ENCODE measurements at places on chromosomes 6 and 20. TPM values are rescaled to one million over a fixed set of nuclear protein-coding genes. Genes with fewer than 3 reads are reported as not detected.

- no peak for DNase-seq
Measured at GRCh38 chr6:134870677-134871498, 79.0 kb downstream of the ALDH8A1 start.

DNA sequence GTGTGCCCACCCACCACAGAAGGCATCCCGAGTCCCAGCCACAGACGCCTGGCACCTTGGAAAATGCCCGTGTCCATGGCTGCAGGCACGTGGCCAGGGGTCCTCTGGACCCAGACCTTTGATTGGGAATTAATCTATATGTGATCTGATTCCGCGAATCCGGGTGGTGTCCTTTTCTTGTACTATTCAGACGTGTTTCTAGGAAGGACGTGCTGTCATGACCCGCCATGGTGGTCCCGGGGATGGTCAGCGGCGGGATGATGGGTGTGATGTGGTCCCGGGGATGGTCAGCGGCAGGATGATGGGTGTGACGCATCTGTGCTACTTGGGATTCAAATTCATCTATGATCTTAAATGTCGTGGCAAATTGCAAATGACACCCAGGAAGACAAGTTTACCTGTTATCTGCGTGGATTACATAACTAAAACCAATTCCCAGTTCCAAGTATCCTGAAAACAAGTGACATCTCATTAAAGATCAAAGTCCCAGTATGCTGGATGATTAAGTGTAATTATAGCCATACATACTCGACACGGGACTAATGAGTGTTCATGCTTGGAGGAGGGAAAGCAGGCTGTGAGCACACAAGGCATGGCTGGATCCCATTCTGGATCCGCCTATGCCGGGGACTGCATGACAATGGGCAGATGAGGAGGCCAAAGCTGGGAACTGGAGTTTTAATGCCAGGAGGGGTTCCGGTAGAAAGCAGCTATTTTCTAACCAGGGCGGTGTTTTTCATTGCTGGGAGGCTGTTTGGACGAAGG lies 256.5 kb downstream of the TAF4 start:
- no peak for DNase-seq

DNA sequence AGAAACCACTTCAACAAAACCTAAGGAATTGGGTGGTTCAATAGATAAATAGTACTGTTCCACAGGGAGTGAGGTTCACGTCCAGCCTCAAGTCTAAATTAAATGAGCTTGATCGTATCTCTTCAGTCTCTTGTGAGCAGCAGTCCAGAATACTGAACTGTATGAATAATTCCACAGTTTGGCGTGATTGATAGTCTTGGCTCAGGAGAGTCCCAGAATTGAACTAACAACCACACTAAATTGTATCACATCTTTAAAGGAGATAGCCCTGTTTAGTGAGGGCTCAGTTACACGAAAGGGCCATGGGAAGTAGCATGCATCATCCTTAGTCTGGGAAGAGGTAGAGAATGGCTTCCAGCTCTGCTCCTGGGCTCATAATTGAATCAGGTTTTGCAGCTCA lies 224.6 kb downstream of the PACRG start:
- no peak for DNase-seq

DNA sequence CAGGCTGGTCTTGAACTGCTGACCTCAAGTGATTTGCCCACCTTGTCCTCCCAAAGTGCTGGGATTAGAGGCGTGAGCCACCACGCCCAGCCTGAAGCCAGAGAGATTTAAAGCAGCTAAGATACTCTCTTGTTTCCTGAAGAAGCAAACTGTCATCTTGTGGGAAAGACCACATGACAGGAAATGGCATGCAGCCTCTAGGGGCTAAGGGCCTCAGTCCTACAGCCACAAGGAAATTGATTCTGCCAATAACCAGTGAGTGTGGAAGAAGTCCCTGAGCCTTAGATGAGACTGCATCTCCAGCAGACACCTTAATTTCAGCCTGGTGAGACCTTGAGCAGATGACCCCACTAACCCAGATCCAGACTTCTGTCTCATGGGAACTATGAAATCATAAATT lies 40.9 kb downstream of the KIZ start:
- DNase-seq, result no peak

DNA sequence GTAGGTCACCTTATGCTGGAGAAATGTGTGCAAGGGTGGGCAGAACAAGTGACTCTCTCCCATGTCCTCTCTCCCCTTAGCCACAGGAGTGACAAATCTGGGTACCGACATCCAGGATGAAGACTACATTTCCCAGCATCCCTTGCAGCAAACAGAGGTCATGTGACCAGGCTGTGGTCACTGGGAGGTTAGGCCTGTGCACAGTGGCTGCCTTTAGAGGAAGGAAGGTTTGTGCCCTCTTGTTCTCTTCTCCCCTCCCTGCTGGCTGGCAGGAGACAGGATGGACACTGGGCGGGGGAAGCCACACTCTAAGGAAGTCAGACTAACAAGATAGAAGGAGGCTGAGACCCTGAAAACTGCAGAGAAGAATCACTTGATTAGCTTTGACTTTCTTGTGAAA lies 360.2 kb downstream of the PREX1 start:
- no peak for DNase-seq

DNA sequence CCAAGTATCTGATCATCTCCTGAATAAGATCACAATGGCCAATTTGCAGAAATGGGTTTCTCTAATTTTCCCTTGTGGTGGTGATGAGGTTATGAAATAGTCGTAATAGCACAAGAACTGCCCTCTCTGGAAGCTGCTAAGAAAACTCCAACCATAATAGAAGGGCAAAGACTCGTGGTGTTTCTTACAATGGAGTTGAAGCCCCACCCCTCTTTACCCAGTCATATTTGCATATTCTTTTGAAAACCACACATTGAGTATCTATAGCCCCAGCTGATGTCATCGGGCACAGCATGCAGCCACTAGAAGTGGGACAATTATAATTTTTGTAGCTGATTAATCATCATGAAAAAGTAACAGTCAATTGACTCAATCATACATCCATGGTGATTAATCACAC lies 452.1 kb upstream of the POU3F2 start:
- no peak for DNase-seq

DNA sequence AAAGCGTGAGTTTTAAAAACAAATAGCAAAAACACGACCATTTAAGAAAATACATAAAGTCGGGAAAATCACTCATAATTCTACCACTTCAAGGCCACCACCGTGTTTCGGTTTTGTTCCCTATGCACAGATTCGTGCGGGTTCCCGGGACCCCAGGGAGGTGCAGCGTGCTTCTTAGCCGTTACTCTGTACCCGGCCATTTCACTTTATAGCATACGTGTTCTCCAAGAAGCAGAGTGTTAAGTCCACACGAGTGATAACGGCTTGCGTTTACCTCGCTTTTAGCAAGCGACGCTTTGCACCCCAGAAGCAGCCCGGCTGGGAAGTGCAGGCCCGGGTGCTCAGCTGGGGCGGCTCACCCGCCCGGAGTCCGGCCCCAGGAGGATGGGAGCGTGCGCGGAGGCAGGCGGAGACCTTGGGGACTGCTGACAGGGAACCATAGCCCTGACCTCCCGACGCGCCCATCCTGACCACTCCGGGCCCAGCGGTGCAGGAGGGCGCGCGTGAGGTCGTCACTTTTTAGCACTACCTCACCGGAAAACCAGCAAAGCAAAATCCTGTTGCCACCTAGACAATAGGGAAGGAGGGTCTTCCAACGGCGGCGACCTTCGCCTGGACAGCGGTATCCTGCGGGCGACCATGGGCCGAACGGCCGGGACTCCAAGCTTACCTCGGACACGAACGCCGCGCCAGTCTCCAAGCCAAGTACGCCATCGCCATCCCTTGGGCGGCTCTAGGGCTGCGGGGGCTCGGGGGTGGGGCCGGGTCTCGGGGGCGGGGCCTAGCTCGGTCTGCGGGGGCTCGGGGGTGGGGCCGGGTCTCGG lies at the start of gene ECI2:
Gene ECI2 (minus strand): TSS at position 735 of the 824 bp plus-strand sequence. CDS start 15 bp downstream, at position 720.
- DNase-seq, result peak; percentile 49

SAMD5 gene
- polyA plus RNA-seq, result 16.2 TPM

DNA sequence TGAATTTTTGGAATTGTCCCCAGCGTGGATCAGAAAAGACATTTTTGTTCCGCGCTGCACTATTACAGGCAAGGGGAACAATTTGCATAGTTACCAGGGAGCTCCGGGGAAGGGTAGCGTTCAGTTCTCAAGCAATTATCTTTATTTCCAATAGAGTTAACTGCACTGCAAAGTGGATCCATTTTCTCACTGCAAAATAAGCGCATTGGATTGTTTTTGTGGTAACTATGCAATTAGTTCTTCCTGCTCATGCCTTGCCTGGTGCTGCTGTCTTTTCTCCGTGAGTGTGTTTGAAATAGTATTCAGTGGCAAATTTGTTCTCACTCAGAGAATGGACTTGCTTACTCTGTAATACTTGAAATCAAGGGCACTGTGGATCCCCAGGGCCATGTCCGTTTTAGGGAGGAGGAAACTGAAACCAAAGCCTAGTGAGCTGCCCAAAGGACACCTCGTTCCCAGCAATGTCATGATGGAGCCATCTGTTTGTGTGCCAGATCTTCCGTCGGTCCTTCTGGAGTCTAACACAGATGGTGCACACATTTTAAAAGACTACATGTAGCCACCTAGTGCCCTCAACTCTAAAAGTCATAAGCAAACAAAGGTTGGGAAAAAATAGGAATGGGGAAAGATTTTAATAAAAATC lies 7.4 kb upstream of the PCK1 start:
- DNase-seq, result no peak

TRIM40 gene
- polyA plus RNA-seq, result not detected

DNA sequence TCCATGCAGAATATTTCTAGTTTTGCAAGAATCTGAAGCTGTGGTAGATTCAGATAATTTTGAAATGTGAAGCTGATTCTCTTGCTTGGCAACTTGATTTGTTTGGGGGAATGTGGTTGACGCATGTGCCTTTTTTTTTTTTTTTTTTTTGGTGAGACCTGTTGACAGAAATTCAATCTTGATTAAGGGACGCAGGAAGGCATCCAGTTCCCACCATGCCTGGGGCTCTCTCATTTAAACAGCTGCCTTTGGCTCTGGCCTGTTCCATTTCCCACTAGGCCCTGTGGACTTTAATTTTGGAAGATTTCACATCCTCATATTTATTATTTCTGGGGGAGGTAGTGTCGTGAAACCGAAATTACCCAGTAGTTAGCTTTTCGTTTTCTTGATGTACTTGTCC lies 8.6 kb downstream of the TPX2 start:
- DNase-seq, result no peak

IRF4 gene
- 0.18 TPM for polyA plus RNA-seq

GRCh38 chr6:41073203-41073967 lies 611 bp downstream of the NFYA start:
- peak; percentile 78 for DNase-seq

- DNase-seq, result no peak
Measured at GRCh38 chr6:95408111-95408510, 169.2 kb upstream of the MANEA start.

- no peak for DNase-seq
Measured at GRCh38 chr20:32763202-32764004, 1.2 kb downstream of the DNMT3B start.

MUC21 gene
- polyA plus RNA-seq, result not detected

GDAP1L1 gene
- 0.27 TPM for polyA plus RNA-seq

TINAG gene
- 22.1 TPM for polyA plus RNA-seq

GRCh38 chr6:125791151-125791819 lies 525 bp downstream of the NCOA7 start:
- DNase-seq, result no peak

DNA sequence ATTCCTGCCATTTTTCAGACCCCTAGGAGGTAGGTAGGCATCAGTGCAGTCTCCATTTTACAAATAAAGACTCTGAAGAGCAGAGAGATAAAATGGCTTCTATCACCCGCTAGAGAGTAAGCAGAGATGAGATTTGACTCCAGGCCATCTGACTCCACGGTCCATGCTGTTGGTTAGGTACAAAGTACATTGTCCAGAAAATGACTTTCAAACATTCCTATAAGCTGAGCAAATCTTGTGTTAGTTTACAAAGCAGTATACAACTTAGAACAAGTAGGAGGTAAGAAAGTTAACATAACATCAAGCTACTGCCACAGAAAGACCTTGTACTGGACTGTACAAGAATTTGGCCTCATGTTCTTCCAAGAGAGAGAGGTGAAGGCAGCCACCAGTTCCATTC lies 14.9 kb downstream of the BTN1A1 start:
- DNase-seq, result no peak

DNA sequence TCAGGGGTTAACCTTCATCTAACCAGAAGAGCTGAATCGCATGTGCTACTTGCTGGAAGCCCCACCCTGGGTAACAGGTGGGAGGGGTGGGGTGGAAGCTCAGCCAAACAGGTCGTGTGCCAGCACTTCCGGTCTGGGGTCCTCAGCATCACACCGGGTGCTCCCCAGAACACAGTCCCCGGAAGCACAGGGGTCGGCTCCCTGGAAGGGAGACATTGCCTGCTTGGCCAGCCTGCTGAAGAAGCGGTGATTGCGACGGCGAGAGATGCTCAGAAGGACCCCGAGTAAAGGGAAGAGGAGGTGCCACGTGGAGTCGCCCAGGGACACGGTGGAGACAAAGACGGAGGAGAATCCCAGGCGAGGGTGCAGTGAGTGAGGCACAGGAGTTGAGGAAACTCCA lies 36.5 kb downstream of the MYT1 start:
- no peak for DNase-seq

SNAP25 gene
- 15.1 TPM for polyA plus RNA-seq

All from left renal pelvis (tissue), 4 donors.